EL (cell line): ENCODE measurements at places on chromosomes 4 and X.

DNA sequence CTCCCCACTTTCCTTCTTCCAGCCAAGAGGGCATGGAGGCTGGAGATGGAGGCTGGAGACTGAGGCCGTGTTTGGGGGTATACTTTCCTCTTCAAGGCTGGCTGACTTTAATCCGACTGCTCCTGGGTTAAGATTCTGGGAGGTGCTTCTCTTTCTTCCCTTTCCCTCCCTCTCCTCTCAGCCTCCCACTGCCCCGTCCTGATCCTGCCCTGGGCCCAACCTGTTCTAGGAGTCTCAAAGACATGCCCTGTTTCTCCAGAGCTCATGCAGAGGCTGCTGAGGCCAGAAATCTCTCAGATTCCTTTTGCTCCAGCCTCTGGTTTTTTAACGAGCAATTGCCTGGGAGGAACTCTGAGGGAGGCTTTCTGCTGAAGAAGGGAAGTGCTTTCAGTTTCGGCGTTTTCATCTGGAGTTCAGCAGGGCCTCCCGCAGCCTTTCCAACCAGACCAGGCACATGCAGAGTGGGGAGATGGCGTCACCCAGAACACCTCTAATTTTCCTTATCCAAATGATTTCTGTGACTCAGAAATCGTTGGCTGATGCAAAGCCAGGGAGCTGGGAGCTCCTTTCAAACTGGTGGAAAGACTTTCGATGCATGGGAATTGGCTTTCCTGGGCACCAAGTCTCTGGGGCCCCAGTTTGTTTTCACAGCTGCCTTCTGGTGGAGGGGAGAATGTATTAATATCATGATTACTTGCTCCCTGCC is 34.5 kb upstream of the FAM9C start:
- peak; percentile 70 for DNase-seq

DNA sequence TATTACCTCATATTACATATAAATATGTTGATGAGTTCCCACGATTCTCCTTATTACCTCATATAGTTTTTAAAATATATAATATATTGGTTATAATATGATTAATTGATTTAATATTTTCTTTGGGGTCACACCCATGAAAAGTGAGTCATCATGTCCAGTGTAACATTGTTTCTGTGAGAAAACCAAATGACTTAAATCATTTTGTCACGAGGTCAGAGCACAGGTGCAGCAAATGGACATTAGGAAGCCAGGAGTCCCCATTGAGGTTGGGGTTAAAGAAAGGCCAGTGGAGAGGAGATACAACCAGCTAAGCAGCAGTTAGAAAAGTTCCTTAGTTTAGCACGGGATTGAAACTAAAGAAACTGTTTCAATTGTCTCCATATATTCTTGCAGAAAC is 133.9 kb upstream of the RAPGEF2 start:
- no peak for DNase-seq

- no peak for DNase-seq
Measured at GRCh38 chrX:103236296-103236695, 18.7 kb downstream of the TCEAL8 start.

GRCh38 chr4:42216664-42217063 is 64.2 kb upstream of the BEND4 start:
- DNase-seq, result no peak

DNA sequence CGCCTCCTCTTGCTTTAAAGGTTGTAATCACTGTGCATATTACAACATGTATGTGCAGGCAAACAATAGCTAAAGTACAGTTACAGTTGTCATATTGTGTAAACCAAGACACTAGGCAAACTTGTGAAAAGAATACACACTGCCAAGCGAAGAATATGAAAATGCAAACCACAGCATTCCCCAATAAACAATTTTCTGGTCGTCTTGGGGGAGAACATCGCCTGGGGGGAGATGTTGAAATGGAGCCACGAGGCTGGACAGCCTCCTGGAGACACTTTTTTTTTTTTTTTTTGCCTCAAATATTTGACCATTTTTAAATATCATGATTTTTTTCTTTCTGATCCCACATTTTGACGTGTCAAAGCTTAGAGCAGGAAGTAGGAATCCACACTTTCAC is 51.7 kb upstream of the PDLIM3 start:
- DNase-seq, result no peak
